ENCODE measurements at places on chromosomes 13 and 19.

GRCh38 chr13:38617936-38618335 is 68.9 kb upstream of the FREM2 start:
- DNase-seq = no peak

DNA sequence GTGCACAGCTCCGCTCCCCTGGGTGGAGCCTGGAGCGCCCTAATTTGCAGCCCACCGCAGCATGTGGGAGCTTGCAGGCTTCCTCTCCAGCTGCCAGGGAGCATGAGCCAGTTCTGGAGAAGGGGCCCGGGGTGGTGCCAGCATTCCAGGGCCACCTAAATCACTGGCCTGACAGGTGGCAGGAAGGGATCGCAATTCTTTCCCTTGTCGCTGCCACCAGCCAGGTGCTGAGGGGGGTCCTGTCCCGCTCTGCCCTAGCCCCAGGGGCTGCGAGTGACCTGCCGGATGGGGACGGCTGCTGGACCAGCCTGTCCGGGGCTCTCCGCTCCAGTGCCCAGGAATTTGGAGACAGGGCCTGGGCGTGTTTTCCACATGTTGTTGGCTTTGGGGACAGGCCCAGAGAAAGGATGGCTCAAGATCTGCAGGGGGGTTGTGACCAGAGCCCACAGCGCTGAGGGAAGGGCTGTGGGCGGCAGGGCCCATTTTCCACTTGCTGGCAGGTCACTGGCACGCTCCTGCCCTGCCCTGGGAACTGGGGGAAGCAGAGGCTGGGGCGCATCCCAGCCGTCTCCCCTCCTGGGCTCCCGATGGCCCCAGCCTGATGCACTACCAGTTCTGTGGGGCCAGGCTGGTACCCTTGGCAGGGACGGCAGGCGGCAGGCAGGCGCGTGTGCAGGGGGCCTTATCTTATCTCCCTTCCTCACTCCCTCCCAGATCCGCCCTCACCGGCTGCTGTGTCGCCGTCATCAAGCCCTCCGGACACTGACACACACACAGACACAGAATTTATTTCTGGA is 9.5 kb downstream of the NDUFA11 start:
- no peak for DNase-seq

DNA sequence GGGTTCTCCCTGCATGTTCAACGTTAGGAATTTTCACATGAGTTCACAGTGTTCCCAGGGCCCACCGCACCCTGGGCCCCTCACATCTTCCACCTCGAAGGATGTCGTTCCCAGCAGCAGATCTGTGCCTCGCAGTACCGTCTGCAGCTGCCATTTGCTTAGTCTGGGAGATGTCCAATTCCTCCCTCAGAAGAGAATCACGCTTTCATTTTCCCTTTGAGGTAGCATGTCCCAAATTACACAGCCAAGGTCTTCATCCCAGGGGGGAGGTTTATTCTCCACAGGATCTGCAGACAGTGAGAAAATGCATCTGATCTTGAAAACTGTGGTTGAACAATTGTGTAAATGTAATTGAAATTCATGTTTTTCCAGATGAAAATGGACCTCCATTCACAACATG is 150.2 kb downstream of the DCT start:
- DNase-seq = no peak

GRCh38 chr19:56577719-56578602 is 10.7 kb downstream of the ZNF470 start:
- DNase-seq = no peak

- no peak for DNase-seq
Measured at GRCh38 chr19:58304748-58305064, 471 bp upstream of the ERVK3-1 start.

DNA sequence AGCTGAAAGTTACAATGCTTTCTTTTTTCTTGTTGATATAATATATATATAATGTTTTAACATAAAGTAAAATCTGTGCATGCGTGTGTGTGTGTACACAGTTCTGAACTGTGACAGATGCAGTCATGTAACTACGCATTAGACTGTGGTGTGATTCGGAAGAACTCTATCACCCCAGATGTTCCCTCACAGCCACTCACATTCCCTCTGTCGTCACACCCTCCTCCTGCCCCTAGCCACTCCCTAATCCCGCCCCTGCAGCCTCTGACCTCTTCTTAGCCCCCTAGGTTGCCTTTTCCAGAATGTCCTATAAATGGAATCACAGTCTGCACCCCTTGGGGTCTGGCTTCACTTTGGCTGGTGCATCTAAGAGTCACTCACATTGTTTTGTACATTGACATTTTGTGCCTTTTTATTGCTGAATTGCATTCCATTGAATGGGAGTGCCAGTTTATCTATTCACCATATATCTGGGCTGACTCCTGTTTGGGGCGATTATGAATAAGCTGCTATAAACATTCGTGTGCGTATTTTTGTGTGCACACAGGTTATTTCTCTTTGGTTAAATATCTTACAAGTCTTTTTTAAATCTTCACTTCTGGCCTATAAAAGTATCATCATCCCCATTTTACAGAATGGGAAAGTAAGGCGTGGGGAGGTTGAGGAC is 20.4 kb downstream of the DHRS12 start:
- DNase-seq = no peak

GRCh38 chr13:111115061-111115964 is at the start of gene ARHGEF7:
ARHGEF7 (plus strand) TSS chr13:111115310; CDS start chr13:111115527, 217 bp downstream.
- no peak for DNase-seq

GRCh38 chr19:47766670-47767069 is 11.8 kb upstream of the SELENOW start:
- no peak for DNase-seq

DNA sequence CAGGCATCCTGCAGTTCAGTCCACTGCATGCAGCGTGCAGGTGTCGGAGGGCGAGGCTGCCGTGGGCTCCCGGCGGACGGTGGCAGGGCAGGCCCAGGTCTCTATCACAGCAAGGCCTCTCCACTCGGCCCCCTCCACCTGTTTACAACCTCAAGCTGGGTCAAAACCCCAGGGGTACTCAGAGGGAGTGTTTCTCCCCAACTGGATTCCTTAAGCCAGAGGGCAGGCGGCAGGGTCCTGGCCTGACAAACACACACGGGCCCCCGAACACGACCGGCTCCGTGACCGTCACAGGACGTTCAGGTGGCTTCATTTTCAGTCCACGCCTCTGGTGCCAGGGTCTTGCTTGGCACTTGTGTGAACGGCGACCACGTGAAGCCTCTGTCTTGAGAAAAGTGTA is 23.5 kb downstream of the RASA3 start:
- DNase-seq = no peak

DNA sequence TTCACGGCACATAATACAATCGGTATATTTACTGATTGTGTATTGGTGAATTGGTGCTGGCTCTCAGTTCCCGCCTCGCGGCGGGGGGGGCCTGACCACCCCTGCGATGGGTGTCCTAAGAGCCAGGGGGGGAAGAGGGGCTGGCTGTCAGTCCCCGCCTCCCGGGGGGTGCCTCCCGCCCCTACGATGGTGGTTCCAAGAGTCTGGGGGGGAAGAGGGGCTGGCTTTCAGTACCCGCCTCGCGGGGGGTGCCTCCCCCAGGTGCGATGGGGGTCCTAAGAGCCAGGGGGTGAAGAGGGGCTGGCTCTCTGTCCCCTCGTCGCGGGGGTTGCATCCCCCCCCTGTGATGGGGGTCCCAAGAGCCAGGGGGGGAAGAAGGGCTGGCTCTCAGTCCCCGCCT is 2321.8 kb upstream of the PCDH20 start:
- no peak for DNase-seq

DNA sequence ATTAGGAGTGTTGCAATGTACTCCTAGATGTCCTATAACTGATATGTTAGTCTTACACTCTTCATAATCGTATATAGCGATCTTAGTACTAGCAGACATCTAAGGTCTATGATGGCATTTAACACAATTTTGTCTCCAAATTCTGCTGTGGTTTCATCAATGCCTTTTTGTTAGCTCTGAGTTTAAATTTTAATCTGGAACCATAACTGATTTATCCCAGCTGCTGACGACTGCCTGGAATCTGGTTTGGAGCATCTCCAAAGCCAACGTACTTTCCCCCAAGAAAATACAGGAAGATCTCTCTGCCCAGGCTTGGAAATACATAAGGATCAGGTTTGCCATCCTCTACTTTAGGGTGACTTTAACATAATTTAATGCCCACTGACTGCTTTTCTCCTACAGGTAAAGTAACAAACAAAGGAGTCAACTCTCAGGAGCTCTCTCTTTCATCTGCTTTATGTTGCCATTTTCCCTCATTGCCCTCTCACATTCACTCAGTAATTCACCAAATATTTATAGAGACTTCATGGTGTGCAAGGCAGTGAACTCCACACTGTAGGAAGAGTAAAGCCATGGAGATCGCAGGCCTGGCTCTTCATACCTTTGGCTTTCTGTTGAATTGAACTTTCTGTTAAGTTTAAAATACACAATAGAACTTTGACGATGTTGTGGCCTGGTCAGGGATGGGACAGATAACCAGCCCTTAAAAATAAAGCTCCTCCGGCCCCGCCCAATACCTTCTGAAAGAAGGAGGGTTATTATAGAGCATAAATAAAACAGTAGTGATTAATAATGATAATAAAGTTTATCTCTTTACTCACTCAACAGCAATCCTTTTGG is 23.3 kb upstream of the SPART start:
- no peak for DNase-seq

DNA sequence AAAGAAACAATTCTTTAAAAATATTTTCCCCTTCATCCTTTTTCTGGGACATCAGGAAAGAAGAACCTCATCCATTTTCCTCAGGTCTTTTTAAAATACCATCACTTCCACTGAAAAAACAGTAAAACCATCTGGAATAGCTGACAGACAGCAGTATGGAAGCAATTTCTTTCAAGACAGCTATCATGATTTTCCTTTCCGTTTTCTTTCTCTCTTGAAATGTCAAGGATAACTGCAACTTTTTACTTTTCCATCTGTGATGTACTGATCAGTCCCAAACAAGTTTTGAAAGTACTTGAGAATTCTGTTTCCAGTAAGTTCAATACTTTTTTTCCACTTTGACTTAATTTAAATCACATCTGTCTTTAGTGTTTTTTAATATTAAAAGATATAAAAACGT is 211.2 kb downstream of the LHFPL6 start:
- DNase-seq = no peak

DNA sequence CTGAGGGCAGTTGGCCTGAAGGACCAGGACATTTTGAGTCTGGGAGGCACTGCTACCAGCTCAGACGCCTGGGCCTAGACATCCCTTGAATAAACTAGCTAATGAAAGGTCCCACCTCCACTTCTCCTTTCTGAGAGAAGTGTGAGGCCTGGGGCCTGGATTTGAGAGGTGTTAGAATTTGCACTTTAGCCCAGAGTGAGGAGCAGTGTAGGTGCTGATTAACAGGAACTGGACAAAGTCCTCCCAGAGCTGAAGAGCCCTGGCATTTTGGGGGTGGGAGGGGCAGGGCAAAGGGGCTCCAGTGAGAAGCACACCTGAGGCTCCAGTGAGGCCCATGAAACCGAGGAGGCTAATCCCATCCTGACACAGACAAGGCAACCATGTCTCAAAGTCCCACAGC is 15.2 kb upstream of the SLC1A5 start:
- DNase-seq = no peak

DNA sequence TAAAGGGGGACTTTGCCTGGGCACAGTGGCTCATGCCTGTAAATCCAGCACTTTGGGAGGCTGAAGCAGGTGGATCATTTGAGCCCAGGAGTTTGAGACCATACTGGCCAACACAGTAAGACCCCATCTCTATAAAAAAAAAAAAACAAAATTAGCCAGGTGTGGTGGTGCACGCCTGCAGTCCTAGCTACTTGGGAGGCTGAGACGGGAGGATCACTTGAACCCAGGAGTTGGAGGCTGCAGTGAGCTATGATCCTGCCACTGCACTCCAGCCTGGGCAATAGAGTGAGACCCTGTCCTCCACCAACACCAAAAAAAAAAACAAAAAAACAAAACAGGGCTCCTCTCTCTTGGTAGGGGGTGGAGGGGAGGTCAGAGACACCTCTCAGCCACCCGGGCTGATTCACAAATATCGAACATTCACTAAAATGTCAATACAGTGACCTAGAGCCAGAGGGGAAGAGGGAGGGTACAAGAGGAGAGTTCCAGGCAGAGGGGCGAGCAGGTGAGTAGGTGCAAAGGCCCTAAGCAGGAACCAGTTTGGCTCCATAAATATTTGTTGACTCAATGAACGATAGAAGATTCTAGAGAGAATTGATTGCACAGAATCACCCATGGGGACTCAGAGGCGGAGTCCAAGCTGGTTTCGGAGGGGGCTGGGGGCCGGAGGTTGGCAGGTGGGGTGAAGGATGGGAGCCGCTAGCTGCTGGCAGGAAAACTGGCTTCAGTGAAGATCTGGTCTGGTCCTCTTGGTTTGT is 1.0 kb upstream of the CREB3L3 start:
- DNase-seq = no peak

- DNase-seq = no peak
Measured at GRCh38 chr19:16715611-16716010, 4.0 kb upstream of the NWD1 start.

- peak; percentile 19 for DNase-seq
Measured at GRCh38 chr13:24053519-24054251, 106.8 kb upstream of the SPATA13 start.

- no peak for DNase-seq
Measured at GRCh38 chr13:41897126-41897525, 63.8 kb downstream of the VWA8 start.

- DNase-seq = no peak
Measured at GRCh38 chr19:38283271-38283670, 18.9 kb downstream of the SPINT2 start.

- no peak for DNase-seq
Measured at GRCh38 chr19:55256562-55257460, 2.0 kb downstream of the PPP6R1 start.

GRCh38 chr13:20988033-20988908 is 73.1 kb downstream of the LATS2 start:
- no peak for DNase-seq

DNA sequence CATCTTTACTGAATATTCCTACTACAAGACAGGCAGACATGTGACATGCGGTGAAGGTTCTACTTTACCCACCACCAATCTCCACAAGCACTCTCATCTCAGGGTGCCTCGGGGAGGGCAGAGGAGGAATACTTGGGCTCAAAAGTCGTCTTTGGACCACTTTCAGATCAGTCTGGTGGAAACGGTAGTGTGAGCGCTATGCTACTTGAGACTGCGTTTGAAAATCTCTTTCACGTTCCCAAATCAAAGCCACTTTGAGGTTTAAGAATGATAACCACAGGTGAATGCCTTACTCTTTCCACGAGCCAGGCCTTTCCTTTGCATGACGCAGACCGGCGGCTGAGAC is 1.5 kb upstream of the SOX1 start:
- no peak for DNase-seq

- no peak for DNase-seq
Measured at GRCh38 chr19:18515959-18516358, 5.9 kb downstream of the ELL start.

- DNase-seq = no peak
Measured at GRCh38 chr19:55261671-55262126, 2.9 kb upstream of the PPP6R1 start.
